ENCODE measurements at places on chromosomes 13 and 19.

GRCh38 chr19:4606921-4607678, 32.2 kb upstream of the TNFAIP8L1 start:
- peak; percentile 81 for DNase-seq

DNA sequence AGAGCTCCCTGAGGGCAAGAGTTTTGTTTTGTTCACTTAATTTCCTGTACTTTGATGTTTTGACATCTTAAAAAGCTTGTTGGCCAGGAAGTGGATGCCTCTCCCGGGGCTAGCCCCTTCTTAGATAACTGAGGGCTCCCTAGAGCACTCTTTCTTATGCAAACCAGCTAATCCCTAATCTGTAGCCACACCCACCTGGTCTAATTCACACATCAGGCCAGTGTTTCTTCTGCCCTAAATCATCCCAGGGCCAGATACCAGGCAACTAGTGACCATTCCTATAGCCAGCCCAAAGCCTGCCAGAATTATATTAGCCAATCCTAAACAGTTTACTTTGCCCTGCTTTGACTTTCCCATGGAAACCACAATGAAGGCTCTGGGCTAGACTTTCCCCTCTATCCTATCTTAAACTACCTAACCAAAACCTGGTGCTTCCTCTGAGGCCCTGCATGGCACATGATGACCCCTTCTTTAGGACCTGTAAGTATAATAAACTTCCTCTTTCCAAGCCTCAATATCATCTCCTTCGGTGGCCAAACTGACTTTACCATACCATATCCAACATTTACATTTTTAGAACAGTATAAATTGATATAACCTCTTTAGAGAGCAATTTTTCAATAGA, 24.8 kb downstream of the WBP4 start:
- no peak for DNase-seq

DNA sequence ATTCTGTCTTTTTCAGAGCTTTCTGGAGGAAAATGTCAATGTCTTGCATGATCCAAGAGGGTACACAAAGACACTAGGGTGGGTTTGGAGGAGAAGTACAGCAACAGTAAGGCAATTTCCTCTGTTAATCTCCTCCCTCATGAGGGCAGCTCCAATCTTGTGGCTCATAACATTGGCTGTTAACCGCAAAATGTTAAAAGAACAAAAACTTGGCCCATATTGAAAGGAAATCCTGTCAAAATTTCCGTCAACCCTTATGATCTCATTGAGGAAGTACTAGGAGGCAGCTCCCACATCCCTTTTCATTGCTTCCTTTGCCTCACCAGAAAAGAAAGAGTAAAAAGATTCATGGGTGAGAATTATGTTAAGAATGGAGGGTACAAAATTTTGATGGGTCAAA, 11.6 kb downstream of the OXGR1 start:
- no peak for DNase-seq

DNA sequence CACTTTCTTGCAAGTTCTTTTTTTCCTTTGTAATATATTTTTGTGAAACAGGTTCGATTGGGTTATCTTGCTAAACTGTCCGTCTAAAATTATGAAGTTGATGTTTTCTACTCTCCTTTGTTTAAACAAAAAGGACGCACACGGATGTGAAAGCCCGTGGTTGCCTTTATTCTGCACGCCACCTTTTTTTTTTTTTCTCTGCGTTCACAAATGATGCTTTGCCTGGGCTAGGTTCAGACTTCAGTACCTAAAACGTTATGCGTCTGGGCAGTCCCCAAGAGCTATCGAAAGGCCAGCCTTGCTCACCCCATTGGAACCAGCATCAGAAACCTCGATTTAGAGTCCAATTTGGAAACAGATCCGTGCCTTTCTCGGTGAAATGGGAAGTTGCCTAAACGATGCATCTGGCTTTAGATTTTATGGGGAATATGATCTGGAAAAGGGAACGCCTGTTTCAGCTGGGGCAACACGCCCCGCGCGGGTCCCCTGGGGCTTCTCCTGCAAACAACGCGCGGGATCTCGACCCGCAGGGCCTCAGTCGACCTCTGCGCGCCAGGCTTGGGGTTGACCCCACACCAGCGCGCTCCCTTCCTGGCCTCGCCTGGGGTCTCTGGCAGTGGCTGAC, 113.9 kb downstream of the KCNRG start:
- no peak for DNase-seq

- DNase-seq = peak; percentile 74
Observed at GRCh38 chr13:46387064-46387851, at the start of gene RUBCNL. Gene RUBCNL (minus strand): TSS chr13:46387252. CDS start chr13:46372475, 14,777 bp downstream.

DNA sequence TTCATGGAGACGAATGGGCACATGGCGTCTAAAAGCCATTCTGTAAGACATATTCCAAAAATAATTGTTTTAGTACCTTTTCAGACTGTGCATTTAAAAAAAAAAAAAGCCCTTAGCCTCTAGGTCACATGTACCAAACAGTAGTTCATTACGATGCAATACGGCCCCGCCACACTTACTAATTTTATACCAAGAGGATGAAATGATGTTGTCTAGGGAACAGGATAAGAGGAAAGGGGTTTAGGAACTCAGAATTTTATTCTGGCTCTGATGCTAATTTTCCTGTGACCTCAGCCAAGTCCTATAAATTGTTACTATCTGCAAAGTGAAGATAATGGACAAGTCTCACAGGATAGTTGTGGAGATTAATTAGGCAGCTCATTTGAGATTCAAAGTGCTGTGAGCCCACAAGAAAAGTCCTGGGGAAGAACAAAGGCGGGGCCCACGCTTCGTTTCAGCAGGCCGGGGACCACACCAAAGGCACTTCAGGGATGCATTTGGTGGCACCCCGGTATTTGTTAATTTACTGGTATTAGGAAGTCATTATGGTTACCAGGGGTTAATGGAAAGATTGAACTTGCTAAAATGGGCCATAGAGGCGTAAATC, 511.1 kb downstream of the IRS2 start:
- DNase-seq = no peak

DNA sequence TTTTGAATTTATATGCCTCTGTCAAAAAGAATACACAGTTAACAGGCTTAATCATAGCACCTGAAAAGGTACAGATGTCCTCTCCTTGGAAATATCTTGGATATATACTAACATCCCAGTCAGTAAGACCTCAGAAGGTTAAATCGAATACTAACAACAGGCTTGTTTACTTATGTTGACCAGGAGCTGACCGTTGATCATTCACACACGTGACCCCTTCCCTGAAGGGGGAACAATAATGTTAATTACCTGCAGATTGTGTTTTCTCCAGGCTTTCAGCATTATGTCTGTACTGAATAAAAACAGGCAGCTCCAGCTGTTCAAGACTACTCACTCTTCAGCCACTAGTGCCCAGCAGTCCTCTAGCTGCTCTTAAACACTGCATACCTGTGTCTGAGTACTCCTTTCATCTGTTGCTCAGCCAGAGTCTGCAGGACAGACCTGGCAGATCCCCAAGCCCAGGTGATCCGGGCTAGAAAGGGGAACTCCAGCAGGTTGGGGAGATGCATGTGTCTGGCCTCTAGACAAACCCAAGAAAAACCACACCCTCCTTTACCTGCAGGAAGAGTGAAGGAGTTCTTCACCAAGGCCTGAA, 163.9 kb downstream of the RNF17 start:
- DNase-seq = no peak

DNA sequence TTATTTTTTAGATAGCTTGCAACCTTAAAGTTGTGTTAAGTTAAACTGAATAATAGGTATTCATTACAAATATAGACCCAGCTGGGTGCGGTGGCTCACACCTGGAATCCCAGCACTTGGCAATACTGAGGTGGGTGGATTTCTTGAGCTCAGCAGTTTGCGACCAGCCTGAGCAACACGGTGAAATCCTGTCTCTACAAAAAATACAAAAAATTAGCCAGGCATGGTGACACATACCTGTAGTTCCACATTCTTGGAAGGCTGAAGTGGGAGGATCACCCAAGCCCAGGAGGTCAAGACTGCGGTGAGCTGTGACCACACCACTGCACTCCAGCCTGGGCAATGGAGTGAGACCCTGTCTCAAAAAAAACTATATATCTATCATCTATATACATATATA, 386.5 kb downstream of the PCDH17 start:
- no peak for DNase-seq

- DNase-seq = no peak
Observed at GRCh38 chr13:98301721-98302120, 124.7 kb upstream of the RNF113B start.

DNA sequence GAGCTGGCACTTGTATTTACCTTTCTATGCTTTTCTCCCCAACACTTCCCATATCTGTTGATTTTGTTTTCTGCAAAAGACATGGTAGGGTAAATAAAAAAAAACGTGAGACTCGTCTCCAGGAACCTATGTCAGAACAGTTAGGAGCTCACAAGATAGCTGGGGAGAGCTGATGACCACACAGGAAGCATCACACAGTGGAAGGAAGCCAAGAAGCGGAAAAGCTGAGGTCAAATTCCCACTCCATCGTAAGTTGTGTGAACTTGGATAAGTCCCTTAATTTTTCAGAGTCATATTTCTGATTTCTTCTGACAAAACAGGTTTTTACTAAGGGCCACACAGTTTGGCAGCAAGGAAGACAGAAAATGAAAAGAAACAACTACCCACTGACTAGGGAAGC, 199.6 kb downstream of the KLF5 start:
- DNase-seq = no peak

- DNase-seq = no peak
Observed at GRCh38 chr19:21335721-21336120, 6.5 kb upstream of the ZNF708 start.

- no peak for DNase-seq
Observed at GRCh38 chr13:23182142-23182541, 1.4 kb downstream of the SGCG start.

- no peak for DNase-seq
Observed at GRCh38 chr13:91904005-91904404, 505.6 kb downstream of the GPC5 start.

- DNase-seq = peak; percentile 87
Observed at GRCh38 chr13:27270594-27271520, at the start of gene RASL11A. Gene RASL11A (plus strand): TSS chr13:27270830. CDS start chr13:27270945, 115 bp downstream.

- no peak for DNase-seq
Observed at GRCh38 chr13:100797921-100798320, 123.3 kb upstream of the TMTC4 start.

DNA sequence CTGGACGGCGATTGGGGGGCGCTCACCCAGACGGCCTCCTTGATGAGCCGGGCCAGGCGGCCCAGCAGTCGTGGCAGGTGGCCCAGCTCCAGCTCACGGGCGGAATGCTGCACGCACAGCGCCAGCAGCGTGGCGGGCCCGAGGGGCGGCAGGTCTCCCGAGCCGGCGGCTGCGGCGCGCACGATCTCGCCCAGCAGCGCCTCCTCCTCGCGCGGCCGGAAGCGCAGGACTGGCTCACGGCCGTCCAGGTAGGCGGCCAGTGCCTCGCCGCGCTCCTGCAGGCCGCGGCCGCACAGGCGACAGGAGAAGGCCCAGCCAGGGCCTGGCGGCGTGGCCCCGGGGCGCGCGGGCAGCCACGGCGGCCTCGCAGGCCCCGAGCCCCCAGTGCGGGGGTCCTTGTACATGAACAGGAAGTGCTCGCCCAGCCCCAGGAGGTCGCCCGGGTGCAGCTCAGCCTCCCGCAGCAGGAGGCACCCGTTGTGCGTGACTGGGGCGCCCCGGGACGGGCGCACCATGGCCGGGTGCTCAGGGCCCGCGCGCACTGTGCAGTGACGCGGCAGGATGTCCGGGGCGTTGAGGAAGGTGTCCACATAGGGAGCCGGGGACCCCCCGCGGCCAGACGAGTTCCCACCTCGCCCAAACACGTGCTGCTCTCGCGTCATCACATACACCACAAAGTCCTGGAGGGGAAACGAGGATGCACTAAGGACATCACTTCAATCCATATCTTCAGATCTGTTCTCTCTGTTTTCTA, 9.6 kb upstream of the MAMSTR start:
- peak; percentile 58 for DNase-seq

DNA sequence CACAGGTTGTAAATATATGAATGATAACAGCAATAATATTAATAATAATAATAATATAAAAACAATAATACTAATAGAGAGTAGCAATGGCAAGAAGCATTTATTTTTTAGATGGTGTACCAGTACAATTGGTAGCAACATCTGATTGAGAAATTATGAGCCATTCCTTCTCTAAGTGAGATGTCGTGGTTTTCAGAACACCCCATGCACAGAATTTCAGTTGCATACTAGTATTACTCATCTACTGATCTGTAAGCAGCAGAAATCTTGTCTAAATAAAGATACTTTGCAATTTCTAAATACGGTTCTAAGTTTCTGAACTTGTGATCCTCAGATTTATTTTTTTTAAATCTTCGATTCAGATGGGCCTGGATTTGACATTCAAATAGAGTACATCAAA, 788.0 kb upstream of the ATXN8OS start:
- no peak for DNase-seq

DNA sequence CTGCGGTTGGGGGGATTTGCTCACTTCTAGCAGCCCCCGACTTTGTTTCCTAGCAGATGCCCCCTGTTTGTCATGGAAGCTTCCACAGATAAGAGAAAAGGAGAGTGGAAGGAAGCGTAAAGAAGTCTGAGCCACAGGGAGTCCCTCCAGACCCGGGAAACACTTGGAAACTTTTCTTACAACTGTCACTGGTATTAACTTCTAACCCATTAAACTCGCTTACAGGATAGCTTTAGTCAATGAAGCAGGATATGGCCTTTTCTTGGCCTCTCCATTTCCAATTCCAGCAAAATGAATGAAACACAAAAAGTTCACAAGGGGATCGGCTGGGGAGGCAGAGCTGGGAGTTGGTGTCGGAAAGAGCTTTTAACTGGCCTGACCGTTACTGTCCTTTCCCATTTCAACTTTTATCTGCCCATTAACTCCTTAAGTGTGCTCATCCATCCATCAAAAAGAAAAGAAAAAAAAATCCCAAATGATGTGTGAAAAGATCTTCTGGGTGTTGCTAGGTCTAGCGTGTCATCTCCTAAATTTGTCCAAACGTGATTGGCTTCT, 231.9 kb upstream of the ARGLU1 start:
- DNase-seq = no peak

- DNase-seq = no peak
Observed at GRCh38 chr19:3538258-3538929, 580 bp upstream of the TEKTIP1 start.

- DNase-seq = no peak
Observed at GRCh38 chr19:12287958-12288500, 6.7 kb downstream of the ZNF44 start.

- peak; percentile 63 for DNase-seq
Observed at GRCh38 chr19:11560404-11561051, 1.5 kb upstream of the ELOF1 start.

GRCh38 chr19:8143041-8143440, 6.4 kb downstream of the FBN3 start:
- no peak for DNase-seq

All from ecto neural progenitor cell (in vitro differentiated cells).